ENCODE measurements at places on chromosomes 5 and 9.

- no peak for DNase-seq
Observed at GRCh38 chr9:68711281-68711680, 6.2 kb downstream of the PIP5K1B start.

GRCh38 chr9:98168941-98169488 is 23.4 kb downstream of the CORO2A start:
- no peak for DNase-seq

DNA sequence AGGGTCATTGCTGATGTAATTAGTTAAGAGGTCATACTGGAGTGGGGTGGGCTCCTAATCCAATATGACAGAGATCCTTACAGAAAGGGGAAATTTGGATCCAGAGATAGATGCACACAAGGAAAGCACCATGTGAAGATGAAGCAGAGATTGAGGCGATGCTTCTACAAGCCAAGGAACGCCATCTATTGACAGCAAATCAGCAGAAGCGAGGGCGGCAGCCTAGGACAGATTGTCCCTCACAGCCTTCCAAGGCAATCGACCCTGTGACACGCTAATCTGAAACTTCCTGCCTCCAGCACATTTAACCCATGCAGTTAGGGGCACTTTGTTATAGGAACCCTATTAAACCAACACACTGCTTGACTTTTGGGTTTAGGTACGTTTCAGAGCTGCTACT is 285.1 kb upstream of the DAP start:
- no peak for DNase-seq

GRCh38 chr5:93072831-93073459 is 508.1 kb downstream of the NR2F1-AS1 start:
- DNase-seq, result no peak

GRCh38 chr5:101260857-101261256 is 357.8 kb upstream of the ST8SIA4 start:
- DNase-seq, result no peak

DNA sequence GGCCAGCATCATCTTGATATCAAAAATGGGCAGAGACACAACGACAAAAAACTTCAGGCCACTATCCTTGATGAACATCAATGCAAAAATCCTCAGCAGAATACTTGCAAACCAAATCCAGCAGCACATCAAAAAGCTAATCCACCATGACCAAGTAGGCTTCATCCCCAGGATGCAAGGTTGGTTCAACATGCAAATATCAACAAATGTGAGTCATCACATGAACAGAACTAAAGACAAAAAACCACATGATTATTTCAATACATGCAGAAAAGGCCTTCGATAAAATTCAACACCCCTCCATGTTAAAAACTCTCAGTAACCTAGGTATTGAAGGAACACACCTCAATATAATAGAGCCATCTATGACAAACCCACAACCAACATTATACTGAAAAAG is 8.5 kb downstream of the MTREX start:
- no peak for DNase-seq

- no peak for DNase-seq
Observed at GRCh38 chr5:158079097-158079496, 220.2 kb upstream of the CLINT1 start.

DNA sequence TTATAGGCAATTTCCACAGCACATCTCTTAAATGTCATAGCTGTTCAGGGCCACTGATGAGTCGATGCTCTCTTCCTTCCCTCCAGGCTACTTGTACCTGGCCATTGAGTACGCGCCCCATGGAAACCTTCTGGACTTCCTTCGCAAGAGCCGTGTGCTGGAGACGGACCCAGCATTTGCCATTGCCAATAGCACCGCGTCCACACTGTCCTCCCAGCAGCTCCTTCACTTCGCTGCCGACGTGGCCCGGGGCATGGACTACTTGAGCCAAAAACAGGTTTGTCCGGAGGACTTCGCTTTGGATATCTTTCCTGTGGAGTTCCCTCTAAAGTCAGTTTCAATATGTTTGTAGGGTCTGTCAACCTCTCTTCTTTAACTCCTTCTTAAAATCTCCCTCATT is 84.3 kb downstream of the EQTN start:
- DNase-seq, result no peak

GRCh38 chr5:125536095-125536494 is 789.7 kb upstream of the ZNF608 start:
- DNase-seq, result no peak

- no peak for DNase-seq
Observed at GRCh38 chr9:93136011-93136440, 2.0 kb upstream of the NINJ1 start.

- no peak for DNase-seq
Observed at GRCh38 chr5:59401637-59402036, 491.9 kb downstream of the PDE4D start.

GRCh38 chr9:115204904-115205453 is 87.0 kb upstream of the TNC start:
- no peak for DNase-seq

- DNase-seq, result no peak
Observed at GRCh38 chr9:36759141-36759540, 186.4 kb downstream of the MELK start.

DNA sequence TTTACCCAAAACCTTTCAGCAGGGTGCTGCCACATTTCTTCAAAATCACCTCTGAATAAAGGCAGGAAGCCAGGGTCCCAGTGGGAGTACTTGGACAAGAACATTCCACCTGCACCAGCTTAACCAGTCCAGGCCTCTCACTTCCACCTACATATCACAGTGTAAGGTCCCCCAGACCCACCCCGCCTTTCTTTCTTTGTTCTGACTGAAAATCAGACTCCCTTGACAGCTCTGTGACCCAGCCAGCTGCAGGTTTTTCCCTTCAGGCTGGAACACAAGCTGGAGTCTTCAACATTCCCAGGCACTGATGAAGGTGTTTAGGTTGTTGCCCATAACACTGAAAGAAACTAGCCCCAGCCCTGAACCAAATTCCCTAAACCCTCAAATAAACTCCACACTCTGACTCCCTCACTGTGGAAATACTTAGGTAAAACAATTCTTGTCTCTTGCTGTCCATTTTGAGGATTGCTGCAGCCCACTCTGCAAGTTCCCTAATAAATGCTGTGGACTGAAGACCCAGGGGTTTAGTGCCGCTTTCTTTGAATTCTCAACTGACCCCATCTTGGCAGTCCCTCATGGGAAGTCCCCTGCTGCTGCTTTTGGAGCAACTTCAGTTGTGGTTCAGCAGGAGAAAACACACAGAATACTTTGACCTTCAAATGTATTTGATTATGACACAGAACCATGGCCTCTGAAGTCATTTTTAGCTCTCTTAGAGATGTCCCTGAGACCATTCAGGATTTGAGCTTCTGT is 24.8 kb downstream of the P4HA2 start:
- DNase-seq, result no peak

DNA sequence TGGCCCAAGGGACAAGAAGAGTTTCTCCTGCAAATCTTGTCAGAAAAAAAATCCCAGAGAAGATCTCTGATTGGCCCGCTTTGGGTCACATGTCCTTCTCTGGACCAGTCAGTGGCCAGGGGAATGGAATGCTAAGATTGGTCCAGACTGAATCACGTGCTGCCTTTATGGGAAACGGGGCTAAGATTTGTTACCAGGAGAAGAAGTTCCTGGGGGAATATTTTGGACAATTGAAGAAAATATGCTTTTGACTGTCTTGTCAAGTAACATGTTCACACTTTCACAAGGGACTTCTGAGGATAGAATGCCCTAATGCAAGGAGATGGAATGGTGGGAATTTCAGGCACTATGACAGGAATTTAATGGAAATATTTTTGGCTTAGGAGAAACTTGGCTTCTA is 74.1 kb upstream of the SH3PXD2B start:
- DNase-seq, result no peak

- no peak for DNase-seq
Observed at GRCh38 chr9:132372177-132373095, 17.6 kb upstream of the SETX start.

- DNase-seq, result no peak
Observed at GRCh38 chr9:75939536-75940111, 49.2 kb downstream of the PCSK5 start.
